Activated gamma-delta T cell treated with anti-CD3 and anti-CD28 coated beads, Interleukin-2, amount 50 U/mL, for 16 hours (primary cell): ENCODE measurements at places on chromosomes 16 and 17.

DNA sequence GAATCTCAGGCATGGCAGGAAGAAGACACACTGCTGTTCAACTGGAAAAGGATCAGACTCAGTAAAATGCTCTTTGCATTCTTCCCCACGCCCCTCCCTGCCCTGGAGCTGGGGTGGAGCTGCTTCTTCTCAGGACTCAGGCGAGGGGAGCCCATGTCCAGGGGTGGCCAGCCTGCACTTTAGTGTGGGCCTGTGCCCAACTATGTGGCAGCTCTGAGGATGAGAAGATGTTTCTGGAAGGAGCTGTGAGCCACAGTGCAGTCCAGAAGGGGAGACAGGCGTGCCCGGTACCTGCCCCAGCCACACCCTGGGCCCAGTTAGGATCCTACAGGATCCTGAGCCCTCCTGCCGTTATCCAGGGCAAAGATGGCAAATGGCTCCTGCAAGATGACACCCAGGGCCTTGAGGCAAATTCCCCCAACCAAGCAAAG lies 120.3 kb downstream of the ANKRD11 start:
- no peak for DNase-seq

DNA sequence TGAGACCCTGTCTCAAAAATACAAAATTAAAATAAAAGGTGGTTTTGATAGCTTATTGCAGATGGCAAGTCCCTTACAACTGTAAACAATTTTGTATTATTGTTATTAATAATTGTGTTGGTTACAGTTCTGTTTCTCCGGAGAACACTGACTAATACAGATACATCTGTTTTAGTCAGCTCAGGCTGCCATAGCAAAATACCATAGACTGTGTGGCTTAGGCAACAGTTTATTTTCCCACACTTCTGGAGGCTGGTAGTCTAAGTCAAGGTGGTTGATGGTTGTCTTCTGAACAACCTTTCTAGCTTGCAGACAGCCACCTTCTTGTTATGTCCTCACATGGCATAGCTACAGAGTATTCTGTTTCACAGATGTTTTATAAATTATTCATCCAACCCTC lies 14.2 kb upstream of the IL21R start:
- no peak for DNase-seq

GRCh38 chr17:73042809-73043685 lies 49.4 kb downstream of the SLC39A11 start:
- no peak for DNase-seq

- DNase-seq = no peak
Measured at GRCh38 chr17:35170968-35171771, 23.0 kb downstream of the SLC35G3 start.

DNA sequence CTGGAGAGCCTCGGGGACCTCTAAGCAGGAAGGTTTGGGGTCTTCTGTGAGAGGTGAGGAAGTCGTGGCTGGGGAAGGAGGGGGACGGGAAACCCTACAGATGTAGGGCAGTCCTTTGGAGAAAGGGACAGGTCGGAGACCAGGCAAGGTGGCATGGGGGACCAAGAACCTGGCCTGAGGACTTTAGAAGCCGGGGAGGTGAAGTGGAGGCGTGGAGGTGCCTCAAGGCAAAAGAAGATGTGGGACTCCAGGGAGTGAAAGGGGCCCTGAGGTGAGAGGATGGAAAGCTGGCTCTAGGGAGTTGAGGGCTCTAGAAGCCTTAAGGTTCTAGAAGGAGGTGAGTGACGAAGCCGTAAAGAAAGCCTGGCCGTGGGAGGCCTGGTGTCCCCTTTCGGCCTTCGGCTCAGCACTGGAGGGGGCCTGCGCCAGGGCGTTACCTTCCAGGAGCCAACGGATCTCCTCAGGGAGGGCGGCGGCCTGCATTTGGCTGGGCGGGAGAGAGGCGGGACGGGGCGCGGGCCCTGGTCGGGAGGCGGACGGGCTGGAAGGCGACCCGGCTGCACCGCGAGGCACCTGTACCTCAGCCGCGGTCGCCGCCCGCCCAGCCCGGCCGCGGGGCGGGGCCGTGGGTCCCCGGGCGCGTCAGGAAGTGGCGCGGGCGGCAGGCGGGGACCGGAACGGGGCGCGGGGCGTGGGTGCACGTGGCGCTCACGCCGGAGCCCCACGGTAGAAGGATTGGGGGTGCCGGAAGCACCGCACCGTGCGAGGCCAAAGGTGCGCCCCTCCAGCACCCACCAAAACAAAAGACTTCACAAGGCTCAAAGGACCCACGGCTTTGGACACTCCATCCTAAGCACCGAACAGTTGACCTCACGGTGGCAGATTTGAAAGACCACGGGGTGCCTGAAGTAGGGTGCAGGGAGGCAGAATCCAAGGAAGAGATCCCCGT lies at the start of gene SKAP1:
Gene SKAP1, minus strand, starts transcription at position 577 of the 949 bp plus-strand sequence.
- peak; percentile 46 for DNase-seq

GRCh38 chr17:78401246-78401645 lies 22.8 kb downstream of the PGS1 start:
- no peak for DNase-seq

DNA sequence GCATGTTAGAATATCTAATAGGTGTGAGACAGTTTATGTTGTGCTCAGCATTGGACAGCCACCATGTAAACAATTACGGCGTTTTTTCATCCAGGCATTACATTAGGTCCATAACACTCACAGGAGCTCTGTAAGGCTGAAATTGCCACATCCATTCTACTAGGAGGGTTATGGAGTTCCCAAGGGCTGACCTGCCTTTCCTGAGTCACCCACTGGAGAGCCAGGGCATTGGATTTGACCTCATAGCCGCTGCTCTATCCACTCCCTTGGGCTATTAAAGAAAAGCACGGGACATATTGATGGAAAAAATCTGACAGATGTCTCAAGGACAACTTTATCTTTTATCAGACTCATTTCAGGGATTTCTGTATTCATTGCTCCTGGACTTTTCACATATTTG lies 306.3 kb upstream of the HSBP1 start:
- DNase-seq = no peak

DNA sequence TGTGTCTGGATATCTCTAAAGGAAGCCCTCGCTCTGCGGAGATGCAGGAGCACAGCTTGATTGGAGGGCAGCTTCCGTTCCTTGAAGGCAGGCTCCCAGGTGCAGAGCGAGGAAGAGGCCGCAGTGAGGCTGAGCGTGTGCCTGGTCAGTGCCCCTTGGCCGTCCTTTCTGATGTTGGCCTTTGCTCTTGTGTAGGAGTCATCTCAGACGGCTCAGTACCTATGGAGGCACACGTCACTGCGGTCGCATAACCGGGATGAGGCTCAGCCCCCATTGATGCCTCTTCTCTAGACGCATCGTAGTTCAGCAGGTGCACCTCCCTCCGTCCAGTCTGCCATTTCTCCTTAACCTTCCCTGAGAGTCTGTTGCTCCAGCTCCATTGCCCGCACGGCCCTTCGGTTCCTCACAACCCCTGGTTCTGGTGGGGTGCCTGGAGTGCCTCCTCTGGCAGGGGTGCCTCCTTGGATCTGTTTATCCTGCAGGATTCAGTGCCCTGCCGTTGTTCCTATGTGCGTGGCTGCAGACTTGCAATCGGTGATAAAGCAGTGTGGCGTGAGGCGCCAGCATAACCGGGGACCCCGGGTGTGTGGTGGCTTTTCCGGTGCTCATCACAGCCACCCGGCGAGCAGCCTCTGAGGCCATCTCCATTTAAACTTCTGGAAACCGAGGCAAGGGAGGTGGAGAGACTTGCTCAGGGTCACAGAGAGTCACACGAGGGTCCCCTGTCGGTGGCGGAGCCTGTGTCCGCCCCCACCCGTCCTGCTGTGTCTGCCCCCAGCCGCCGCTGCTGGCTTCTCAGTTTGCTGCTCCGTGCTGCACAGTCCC lies 188.8 kb upstream of the CHMP6 start:
- no peak for DNase-seq

GRCh38 chr16:85913688-85914422 lies 14.9 kb downstream of the IRF8 start:
- DNase-seq = no peak

- no peak for DNase-seq
Measured at GRCh38 chr16:10878644-10879501, 1.9 kb downstream of the CIITA start.

DNA sequence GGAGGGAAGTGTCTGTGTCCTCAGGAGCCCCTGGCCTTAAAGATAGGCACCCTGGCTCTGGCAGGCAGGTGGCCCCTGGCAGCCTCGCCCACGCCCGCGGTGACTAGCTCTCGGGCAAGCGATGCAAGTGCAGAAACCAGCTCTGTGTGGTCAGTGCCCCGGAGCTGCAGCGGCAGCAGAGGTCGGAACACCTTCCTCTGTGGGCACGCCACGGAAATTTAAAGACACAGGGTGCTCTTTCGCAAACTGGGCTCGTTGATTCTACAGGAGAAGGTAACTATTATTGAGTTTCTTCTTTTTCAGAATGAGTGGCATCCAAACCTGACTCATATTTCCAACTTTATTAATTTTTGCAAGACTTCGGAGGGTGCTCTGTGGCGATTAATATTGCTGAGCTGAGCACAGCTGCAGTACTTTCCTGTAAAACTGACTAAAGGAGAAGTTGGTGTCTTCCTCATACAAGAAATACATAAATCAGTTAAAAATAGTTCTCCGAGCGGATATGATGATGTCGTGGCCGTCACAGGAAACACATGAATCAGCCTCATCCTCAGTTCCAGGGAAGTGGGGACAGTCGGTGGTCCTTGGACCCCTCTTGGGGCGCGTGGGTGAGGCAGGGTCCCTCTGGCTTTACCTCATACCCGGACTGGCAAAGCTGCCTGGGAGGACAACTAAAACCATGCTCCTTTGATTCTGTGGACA lies 120.2 kb downstream of the METRNL start:
- peak; percentile 39 for DNase-seq

- no peak for DNase-seq
Measured at GRCh38 chr16:82094942-82095540, 60.0 kb downstream of the HSD17B2 start.

DNA sequence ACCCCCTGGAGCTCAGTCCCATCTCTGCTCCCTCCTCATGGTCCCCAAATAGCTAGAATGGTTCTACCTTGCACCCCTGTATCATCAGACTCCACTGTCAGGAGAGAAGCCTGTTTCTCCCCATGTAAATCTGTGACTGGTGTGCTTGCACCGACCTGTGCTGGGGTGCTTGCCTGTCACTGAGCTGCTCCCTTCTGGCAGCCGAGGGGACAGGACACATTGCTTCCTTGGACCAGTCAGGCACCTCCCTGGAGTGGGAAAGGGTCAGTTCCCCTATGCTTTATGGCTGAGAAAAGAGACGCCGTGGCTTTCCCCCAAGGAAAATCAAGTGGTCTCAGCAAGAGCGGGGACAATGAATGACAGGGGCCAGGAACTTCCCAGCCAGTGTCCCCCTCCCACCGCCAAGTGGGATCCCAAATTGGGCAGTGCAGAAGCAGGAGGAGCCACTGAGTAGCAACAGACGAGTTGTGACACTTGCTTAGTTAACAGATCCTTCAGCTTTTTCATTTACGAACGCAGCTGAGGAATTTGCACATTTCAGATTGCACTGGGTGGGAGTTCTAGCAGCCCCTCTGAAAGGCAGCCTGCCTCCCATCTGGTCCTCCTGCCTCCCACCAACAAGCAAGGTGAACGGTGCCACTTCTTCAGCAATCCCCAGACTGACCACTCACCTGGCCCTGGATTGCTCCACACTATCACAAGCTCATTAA lies 156.4 kb downstream of the KATNIP start:
- DNase-seq = no peak

GRCh38 chr17:7586673-7587419 lies 3.0 kb downstream of the SOX15 start:
- DNase-seq = no peak

GRCh38 chr17:82052638-82053059 lies 951 bp downstream of the GPS1 start:
- DNase-seq = no peak

- no peak for DNase-seq
Measured at GRCh38 chr17:79091226-79091670, 16.6 kb downstream of the ENGASE start.

- no peak for DNase-seq
Measured at GRCh38 chr17:795276-795675, 13.1 kb downstream of the MRM3 start.

DNA sequence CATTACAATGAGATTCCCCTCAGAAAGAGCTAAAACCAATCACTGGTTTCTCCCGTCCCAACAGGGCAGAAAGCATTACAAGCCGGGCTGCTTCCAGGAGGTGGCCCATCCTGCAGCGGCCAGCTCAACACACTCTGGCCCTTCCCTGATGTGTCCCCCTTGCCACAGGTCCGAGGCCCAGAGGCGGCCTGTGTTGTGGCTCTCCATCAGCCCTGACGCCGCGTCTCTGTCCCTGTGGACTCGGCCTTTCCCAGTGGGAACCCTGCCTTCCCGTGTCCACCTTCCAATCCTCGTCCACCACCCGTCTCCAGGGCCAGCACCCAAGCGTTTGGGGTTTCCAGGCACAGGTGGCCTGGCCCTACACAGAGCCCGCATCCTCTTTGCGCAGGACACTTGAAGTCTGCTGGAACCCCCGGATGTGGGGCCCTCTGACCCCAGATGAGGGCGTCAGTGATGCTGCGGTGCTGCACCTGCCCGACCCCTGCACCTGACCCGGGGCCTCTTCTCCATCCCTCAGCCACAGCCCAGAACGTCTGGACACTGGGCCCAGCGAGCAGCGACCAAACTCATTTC lies 21.1 kb downstream of the RAB40B start:
- no peak for DNase-seq

DNA sequence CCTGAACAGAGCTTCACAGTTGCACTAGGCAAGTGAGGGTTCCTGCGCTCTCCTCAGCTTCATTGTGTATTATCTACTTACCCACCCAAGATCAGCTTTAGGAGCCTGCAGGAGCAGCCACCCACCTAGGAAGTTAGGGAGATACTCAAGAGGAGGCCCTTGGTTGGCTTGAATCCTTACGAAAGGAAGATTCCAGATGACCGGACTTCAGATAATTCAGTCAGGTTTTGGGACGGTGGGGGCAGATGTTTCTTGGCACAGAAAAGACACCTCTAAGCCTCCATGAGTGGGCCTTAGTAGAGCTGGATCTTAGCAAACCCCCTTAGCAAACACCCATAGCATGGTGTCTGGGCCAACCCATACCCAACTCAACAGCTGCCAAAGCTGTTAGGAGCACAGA lies 2.4 kb upstream of the CBFB start:
- DNase-seq = no peak

DNA sequence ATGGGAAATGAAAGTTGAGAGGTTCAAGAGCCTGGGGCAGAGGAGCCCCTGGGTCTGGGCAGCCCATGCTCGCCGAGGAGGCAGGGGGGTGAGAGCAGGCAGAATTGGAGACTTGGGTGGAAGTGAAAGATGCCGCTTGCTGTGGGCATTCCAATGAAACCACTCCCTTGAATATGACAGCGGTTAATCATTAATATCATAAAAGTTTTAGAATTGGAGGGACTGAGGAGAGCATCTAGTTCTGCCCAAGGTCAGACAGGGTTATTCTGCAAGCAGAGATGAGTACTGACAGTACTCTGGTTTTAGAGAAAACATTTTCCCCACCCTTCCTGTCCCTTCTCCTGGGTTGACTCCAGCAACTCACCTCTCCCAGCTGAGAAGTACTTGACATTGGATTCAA lies 180.2 kb downstream of the MSI2 start:
- DNase-seq = no peak

- no peak for DNase-seq
Measured at GRCh38 chr16:88734361-88734728, 28.0 kb downstream of the CTU2 start.

GRCh38 chr16:70437017-70437581 lies 1.8 kb downstream of the ST3GAL2 start:
- DNase-seq = no peak
